ENCODE measurements at places on chromosomes 11 and 22.

DNA sequence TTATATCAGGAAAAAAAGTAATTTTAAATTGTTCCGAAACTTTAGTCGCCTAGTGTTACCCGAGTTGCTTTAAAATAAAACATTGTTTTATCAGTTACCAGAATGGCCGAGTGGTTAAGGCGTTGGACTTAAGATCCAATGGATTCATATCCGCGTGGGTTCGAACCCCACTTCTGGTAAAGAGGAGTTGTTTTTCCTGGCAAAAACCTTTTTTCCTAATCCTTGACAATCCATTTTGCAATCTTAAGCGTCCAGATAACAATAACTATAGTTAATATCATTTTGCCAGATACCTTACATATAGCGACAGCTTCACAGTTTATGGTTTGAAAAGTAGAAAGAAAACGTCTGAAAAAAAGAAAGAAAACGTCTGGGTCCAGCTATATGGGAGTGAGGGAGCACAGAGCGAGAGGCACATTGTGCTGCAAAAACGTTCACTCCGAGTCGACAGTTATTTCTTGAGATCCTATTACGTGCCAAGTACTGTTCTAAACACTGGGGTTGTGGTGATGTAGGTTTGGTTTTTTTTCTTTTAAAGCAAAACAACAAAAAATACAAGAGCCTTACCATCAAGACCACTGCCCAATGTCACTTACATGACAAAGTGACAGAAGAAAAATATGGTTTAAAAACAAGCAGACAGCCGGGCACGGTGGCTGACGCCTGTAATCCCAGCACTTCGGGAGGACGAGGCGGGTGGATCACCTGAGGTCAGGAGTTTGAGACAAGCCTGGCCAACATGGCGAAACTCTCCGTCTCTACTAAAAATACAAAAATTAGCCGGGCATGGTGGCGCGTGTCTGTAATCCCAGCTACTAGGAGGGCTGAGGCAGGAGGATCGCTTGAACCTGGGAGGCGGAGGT lies 40.6 kb downstream of the OR4D9 start:
- DNase-seq: no peak

DNA sequence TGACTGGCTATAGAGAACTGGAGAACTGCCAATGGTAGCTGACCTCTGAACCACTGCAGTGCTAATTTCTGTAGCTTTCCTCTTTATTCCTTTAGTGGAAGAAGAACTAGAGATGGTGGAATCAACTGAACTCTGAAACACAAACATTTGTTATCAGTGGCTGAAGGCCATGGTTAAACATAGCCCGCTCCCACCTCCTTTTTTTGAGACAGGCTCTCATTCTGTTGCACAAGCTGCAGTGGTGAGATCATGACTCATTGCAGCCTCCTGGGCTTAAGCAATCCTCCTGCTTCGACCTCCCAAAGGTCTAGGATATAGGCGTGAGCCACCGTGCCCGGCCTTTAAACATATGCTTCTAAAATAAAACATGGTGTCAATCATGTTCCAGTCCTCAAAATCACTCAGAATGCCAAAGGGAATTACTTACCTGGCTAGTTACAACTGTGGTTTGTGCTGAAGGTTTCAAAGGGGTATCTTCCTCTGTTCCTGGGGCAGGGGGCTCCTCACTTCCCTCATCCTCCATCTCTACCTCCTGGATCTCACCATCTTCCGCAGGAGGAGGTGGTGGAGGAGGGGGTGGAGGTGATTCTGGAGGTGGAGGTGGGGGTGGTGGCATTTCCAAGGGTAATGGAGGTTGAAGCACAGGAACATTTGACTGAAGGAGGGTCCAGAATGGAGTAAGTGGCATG lies 9.0 kb upstream of the AGBL2 start:
- no peak for DNase-seq

GRCh38 chr11:10728789-10729472 lies 22.1 kb upstream of the CTR9 start:
- peak; percentile 78 for DNase-seq

- DNase-seq: peak; percentile 33
Measured at GRCh38 chr11:77371646-77372045, 70.2 kb upstream of the GDPD4 start.

- no peak for DNase-seq
Measured at GRCh38 chr11:3227568-3228444, 4.4 kb downstream of the MRGPRE start.

DNA sequence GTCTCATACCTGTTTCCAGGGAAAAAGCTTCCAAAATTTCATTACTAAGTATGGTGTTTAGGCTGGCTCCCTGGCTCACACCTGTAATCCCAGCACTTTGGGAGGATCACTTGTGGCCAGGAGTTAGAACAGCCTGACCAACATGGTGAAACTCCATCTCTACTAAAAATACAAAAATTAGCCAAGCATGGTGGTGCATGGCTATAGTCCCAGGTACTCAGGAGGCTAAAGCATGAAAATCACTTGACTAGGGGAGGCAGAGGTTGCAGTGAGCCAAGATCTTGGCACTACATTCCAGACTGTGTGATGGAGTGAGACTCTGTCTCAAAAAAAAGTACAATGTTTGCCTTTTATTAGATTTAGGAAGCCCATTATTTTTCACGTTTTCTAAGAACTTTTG lies 331.5 kb upstream of the CCDC90B start:
- DNase-seq: no peak

DNA sequence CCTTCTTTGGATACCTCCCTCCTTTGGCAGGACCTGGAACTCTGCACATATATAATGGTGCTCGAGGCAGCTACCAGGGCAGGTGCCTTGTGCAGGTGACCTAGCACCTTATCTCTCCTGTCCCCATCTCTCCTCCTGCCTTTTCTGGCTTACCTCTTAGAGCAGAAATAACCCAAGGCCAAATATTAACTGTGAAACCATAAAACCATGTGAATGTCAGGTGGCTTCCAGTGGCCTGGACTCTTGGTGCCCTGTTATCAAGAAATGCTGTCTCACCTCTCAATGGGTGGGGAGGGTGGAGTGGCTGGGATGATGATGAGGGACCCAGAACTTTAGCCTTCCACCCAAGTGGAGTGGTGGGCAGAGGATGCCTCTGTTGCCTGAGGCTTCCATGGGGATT lies 42.9 kb downstream of the YWHAH start:
- no peak for DNase-seq

GRCh38 chr22:26718905-26719304 lies 61.5 kb downstream of the MIAT start:
- no peak for DNase-seq
